ENCODE measurements at places on chromosomes 12 and 14.

DNA sequence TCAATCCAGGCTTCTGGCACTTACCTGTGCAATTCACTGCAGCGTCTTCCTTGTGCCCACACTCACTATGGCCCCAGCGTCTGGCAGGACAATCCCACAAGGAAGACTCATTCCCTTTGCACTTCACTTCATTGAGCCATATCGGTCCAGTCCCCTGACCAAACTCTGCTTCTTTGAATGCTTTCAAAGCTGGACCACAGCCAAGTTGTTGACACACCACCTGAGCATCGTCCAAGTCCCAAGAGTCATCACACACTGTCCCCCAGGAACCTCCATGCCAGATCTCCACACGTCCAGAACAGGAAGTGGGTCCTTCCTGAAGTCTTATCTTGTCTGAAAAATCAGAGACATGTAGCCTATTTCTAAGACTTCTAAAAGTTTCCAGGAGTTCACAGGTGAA lies 20.2 kb downstream of the CD163 start:
- no peak for DNase-seq

GRCh38 chr12:13915096-13915495 lies 66.3 kb downstream of the GRIN2B start:
- DNase-seq = no peak

- DNase-seq = no peak
Observed at GRCh38 chr14:81474148-81474492, 59.5 kb downstream of the SEL1L start.

GRCh38 chr12:131795064-131795463 lies 33.1 kb upstream of the MMP17 start:
- no peak for DNase-seq

DNA sequence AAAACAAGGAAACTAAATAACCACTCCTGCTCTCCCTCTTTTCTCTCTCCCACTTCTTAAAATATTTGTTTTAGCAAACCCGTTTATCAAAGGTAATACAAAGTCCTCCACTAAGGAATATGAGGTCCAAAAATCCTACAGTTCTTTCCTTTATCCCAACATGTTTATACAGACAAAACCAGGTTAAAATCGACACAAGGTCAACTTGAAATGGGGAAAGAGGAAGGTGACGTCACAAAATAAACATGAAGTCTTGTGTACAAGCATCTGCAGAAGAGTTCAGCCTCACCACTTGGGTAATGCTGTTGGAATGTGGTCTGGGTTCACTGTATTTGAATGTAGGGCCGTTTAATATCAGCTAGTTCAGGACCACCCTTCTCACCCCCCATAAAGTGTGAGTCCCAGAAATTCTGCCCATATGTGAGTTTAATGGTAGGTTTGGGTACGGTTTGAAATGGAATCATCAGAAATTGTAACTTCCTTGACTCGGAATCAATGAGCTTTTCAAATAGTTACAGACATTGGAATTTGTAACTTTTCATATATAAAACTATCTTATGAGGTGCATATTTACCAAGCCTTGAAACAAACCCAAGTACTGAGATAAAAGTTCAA lies 120.0 kb upstream of the SLC38A2 start:
- DNase-seq = no peak

DNA sequence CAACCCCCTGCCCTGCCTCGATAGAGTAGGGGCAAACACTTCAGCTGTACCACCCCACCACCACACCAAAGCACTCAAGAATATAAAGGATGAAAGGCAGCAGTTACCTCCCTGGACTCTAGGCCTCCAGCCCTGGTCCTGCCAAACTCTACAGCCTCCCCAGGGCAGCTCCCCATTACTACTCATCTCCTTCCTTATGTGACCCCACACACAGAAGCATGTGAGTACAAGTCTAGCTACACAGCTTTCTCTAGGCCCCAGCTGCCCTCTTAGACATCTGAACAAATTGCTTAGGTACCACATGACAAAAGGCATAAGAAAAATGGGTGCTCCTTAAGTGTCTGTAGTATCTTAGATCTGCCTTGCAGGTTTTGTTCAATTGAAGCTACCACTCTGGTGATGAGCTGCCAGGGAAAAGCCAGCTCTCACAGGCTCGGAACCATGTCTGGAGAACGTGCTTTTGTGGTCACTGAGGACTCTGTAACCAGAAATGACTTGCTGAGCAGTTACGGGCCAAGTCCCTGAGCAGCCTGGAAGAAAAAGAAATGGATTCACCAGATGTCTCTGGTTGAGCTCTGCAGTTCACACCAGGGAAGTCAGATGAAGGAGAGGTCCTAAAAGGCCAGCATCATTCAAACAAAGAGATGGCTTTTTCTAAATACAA lies 32.8 kb downstream of the FMNL3 start:
- no peak for DNase-seq

DNA sequence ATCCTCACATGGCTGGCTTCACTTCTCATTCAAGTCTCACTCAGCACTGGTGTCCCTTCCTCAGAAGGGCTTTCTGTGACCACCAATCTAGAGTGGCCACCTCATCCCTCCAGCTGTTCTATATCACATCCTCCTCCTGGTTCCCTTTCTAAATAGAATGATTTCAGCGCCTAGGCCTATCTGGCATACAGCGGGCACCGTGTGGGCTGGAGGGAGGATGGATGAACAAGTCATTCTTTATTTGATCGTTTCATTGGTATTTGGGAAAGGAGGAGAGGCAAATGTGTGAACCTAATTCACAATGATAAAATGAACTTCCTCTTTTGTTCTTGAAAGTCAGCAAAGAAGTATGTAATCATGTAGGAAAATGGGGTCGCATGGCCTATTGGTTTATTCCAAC lies 394.2 kb downstream of the DPF3 start:
- no peak for DNase-seq

DNA sequence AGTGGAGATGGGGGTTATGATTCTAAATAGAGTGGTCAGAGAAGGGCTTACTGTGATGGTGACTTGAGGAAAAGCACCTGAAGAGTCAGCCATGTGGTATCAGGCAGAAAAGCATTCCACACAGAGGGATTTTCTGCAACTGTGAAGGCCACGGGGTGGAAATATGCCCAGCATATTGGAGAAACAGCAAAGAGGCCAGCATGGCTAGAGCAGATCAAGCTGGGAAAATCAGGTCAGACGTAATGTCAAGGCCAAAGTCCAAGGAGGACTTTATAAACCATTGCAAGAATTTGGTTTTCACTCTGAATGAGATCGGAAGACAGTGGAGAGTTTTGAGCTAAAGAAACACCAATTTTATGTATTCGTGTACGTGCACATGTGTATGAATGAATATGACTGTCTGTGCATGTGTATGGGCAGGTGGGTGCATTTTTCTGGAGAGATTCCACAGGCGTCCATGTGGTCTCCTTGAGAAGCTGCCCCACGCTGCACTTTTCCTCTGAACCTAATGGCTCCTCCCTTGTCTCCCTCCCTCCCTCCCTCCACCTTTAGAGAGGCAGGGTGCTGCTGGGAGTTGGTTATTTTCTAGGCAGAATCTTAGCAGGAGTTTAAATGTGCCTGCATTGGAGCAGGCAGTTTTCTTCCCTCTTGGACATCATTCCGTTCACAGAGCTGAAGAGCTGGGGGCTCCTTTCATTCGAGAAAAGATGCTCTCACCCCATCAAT lies 97.4 kb upstream of the PPP4R3A start:
- DNase-seq = no peak

GRCh38 chr12:54004841-54005530 lies 3.8 kb upstream of the HOXC8 start:
- DNase-seq = no peak

DNA sequence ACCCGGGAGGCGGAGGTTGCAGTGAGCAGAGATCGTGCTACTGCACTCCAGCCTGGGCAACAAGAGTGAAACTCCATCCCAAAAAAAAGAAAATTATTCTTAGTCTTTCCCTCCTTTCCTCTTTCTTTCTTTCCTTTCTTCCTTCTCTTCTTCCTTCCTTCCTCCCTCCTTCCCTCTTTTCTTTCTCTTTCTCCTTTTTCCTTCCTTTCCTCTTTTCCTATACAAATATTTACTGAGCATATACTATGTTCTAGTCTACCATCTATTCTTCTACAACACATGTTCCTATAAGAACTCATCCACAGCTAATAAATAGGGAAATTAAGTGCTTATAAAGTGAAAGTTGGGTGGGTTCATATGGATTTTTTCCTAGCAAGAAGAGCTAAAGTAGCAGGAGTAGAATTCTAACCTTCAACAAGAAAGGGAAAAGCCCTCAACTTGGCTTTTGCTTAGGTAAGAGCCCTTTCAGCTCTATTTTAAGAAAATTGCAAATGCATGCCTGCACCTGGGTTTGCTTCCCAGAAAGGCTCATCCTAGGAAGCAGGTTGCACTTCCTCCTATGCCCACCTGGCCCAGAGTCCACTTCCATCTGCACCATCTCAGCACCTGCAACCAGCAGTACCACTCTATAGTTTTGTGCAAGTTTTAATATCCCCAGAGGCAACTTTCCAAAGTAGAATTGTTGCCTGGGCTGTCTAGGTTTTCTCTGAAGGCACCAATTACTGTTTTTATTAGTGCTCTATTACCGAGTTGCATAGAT lies 122.0 kb upstream of the CCND2 start:
- no peak for DNase-seq

DNA sequence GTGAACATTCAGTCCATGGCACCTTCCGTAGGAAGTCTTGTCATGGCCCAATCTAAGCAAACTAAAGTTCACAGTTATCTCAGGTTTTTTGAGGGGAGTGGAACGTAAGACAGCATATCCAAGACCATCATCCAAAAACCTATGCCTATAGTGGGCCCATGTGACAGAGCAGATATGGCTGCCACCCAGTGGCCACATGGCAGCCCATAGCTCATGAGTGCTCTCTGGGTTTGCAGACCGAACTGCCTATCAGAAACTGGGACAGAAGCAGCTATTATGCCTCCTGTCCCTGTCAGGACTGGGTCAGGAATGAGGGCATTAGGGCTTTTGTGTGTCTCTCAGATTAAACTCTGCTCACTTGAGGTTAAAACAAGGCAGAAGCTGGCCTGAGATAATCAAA lies 503.7 kb downstream of the NRXN3 start:
- no peak for DNase-seq

DNA sequence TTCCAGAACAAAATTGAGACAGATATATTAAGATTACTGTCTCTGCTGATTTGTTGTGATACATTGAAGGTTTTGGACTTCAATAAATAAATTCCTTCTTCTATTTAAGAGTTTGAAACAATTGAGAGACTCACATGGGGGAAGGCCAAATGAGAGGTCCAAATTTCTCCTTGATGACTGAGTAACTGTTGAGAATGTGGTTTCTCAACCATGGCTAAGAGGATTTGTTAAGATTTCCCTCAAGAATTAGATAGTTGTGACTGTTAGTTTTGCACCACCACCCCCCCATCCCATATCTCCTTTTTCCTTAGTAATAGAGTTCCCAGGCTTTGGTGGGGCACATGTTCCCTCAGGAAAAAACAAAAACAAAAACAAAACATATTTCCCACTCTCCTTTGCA lies 47.7 kb upstream of the IGF1 start:
- DNase-seq = no peak

GRCh38 chr12:1972856-1973317 lies 31.4 kb downstream of the DCP1B start:
- no peak for DNase-seq

DNA sequence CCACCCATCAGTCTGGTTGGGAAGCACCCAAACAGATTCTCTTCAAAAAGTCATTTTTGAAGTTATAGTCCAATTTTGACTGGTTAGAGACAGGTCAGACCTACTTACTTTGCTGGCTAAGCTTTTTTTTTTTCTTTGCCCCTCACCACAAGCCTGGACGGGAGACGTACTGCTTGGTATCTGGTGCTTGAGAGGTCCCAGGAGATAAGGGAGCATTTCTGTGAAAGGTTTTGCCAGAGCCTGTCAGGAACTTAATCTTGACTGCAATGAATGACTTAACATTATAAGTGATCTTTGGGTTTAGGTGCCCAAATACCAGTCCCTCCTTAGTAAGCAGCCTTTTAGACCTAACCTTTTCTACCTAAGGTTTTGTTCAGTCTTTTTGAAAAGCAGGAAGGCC lies 6.3 kb downstream of the MTHFD1 start:
- no peak for DNase-seq

GRCh38 chr12:78712834-78713481 lies 151.6 kb upstream of the SYT1 start:
- no peak for DNase-seq

DNA sequence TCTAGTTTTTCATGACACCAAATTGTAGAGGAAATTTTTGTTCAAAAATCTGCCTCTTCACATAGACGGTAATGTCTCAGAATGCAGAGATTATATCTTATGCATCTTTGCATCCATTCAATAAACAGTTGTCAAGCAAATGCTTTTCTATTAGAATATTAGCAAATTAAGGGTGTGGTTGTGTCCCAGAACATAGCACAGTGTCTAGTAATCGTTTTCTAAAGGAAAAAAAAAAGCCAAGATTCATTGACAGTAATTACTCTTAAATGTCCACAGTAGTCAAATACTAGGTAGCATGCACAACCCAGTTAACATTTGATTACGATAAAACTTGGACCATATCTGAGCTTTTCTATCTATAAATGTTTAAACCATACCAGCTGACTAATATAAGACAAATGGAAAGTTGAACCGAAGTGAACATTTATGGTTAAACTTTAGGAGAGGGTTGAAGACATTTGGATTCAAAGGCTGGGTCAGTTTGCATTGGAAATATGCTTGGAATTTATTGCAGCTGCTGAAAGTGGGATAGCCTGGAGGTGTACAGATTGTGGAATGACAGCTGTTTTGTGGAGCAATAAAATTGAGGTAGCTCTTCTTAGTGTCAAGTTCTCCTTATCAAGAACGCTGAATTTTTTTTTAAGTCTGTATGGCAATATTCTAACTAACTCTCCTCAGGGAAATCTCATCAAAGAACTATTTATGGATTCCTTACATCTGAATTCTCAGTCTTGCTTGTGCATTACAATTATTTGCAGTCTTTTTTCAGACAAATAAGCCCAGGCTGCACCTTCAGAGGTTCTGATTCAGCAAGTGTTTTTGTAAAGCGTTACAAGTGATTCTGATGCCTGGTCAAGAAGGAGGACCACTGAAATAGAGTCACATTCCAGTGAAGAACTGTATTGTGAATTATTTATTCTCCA lies 66.7 kb upstream of the ATP2B1 start:
- DNase-seq = no peak

GRCh38 chr12:974271-974862 lies 16.7 kb upstream of the ERC1 start:
- no peak for DNase-seq

DNA sequence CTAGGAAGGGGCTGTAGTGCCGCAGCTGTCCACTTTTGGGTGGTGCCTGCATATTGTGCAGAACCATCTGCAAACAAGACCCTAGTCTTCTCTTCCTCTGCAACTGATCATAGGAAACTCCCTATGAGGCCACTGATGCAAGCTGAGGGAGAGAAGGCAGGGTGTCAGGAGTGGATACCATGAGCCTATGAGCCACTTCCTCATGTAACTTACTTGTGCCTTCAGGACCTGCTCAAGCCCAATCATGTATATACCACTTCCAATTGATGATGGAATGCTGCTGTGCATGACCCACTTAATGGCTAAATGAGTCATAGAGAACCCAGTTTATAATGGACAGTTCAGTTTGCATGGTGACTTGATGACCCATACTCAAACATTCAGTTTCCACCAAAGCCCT lies 107.9 kb downstream of the ALG10B start:
- no peak for DNase-seq

- DNase-seq = no peak
Observed at GRCh38 chr12:94595152-94595551, 55.2 kb downstream of the TMCC3 start.

GRCh38 chr14:103362780-103363179 lies 22.4 kb upstream of the MARK3 start:
- DNase-seq = no peak

Measured in activated CD8-positive, alpha-beta memory T cell treated with anti-CD3 and anti-CD28 coated beads for 1 hour (primary cell).